ENCODE measurements at places on chromosomes 6 and 20.

GRCh38 chr20:59577037-59577808, 27.1 kb upstream of the PHACTR3 start:
- DNase-seq, result no peak

- no peak for DNase-seq
These were observed 230.2 kb downstream of the PRKN start for GRCh38 chr6:162497389-162497788.

GRCh38 chr6:157326979-157327378, 3.7 kb upstream of the TMEM242 start:
- no peak for DNase-seq

GRCh38 chr6:22668307-22668706, 98.9 kb downstream of the HDGFL1 start:
- DNase-seq, result no peak

DNA sequence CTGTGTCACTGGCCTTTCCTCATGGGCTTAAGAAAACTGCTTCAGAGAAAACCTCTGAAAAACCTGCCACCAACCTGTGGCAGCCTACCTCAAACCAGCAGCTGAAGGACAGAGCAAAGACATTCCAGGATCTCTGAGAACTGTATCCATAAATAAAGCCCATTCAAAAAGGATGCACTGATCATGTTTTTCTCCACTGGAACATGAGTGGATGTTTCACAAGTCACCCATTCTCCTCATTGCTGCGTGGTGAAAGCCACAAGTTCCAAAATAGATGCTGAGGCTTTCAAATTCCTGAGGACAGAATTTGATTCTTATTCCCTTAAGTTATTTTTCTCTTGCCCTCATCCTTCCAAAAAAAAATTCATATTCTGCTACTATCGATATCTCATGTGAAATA, 280.6 kb downstream of the KHDC1L start:
- DNase-seq, result no peak

DNA sequence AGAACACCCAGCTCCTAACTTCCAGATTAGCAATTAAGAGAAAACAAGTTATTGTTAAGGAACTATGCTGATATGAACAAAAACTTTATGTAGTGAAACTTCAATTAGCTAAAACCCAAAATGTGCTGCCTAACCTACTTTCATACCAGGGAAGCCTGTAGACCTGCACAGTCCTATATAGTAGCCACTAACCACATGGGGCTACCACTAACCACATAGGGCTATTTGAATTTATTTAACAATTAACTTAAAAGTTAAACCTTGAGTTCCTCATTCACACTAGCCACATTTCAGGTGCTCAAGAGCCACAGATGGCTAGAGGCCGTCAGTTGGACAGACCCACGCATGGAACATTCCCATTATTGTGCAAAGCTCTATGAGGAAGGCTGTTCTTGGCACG, 72.4 kb upstream of the LAMP5 start:
- no peak for DNase-seq

DNA sequence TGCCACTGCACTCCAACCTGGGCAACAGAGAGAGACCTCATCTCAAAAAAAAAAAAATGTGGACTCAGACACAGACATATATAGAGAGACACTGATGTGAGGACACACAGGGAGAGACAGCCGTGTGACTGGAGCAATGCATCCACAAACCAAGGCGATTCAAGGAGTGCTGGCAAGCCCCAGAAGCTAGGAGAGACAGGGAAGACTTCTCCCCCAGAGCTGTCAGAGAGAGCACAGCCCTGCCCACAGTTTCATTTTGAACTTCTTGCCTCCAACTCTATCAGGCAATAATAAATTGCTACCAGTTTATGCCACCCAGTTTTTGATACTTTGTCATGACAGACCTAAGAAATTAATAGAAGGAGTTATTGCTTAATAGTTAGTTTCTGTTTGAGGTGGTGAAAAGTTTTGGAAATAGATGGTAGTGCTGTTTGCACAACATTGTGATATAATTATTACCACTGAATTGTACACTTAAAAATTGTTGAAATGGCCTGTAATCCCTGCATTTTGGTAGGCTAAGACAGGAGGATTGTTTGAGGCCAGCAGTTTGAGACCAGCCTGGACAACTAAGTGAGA, 5.1 kb upstream of the MDFI start:
- DNase-seq, result no peak

GRCh38 chr6:157514659-157515496, 133.9 kb downstream of the ZDHHC14 start:
- DNase-seq, result no peak

GRCh38 chr20:53800883-53801604, 207.4 kb upstream of the ZNF217 start:
- DNase-seq, result no peak
